ENCODE measurements at places on chromosomes 11 and 22.

GRCh38 chr11:2301631-2302305 is at the start of the genes C11orf21 and TSPAN32:
Gene C11orf21 (minus strand): TSS chr11:2301918. CDS start chr11:2301808, 110 bp downstream.
Gene TSPAN32 (plus strand): TSS chr11:2302013. CDS start chr11:2302150, 137 bp downstream.
- DNase-seq: peak; percentile 80

DNA sequence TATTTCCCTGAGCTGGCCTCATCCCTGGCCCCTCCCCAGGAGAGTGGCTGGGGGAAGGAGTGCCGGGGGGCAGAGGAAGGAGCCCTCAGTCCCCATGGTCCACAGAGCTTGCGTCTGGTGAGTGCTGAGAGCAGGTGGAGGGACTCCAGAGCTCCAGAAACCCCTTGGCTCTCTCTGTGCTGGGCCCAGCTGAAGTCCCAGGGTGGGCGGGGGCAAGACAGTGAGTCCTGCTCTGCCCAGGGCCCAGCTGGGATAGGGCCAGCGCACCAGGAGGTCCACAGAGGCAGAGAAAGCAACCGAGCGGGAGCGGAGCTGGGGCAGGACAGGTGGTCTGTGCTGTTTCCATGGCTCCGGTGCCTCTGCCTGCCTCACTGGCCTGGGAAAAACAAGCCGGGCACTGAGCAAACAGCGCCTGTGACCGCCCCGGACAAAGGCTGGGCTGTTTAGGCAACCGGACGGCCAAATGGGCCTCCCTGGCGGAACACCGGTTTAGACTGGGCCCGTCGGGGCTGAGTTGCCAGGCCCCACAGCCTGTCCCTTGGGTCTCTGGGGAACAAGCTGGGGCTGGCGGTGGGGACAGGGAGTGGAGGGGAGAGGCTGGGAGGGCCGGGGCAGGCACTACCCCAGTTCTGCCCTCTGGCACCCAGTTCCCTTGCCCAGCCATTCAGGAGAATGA is 34.1 kb upstream of the WNT7B start:
- no peak for DNase-seq

- no peak for DNase-seq
These were observed 4.7 kb downstream of the EHF start for GRCh38 chr11:34625576-34625975.

- peak; percentile 59 for DNase-seq
These were observed 2.6 kb downstream of the CYTH4 start for GRCh38 chr22:37284805-37285355.

GRCh38 chr11:99422581-99423427 is 402.1 kb downstream of the CNTN5 start:
- no peak for DNase-seq

- no peak for DNase-seq
These were observed 59.3 kb upstream of the NUP160 start for GRCh38 chr11:47907499-47907898.

DNA sequence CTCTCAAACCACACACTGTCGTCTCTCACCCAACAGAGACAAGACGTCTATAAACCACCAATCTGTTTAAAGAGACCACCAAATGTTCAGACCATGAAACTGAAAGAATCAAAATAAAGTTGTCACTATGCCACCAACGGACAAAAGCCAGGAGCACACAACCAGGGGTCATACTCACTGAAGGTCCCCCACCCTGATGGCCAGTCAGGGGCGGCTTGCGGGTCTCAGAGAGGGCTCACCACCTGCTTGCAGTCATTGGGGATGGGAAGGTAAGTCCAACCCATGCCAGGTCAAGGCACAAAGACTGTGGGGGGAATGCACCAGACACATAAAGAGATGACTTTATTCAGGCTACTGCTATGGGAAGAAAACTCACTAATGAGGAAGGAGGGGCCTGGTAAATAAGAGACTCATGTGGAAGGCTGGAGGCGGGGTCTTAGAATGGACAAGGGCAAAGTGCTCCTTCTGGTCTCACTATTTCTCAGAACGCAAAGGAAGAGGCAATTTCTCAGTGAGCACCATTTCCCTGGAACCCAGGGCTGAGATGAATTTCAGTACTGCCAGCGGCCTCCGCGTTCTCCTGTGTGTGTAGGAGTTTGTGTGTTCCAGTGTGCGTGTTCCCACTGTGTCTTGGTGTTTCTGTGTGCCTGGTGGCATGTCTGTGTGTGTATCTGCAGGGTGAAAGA is 17.3 kb downstream of the SCARF2 start:
- no peak for DNase-seq

GRCh38 chr11:103297900-103298299 is 188.7 kb downstream of the DYNC2H1 start:
- no peak for DNase-seq

- DNase-seq: no peak
These were observed 20.0 kb downstream of the PPFIA1 start for GRCh38 chr11:70290361-70291065.

Measured in CD4-positive, alpha-beta T cell treated with Interleukin-12 subunit alpha and Interleukin-12 subunit beta, for 1 hour (primary cell).